ENCODE measurements at places on chromosomes 4 and X. TPM values are rescaled to one million over a fixed set of nuclear protein-coding genes. Genes with fewer than 3 reads are reported as not detected.

Gene FNIP2
- total RNA-seq: 56.6 TPM

Gene NPY5R
- total RNA-seq: not detected

Gene ZNF141
- total RNA-seq: 16.5 TPM

Gene SPACA5
- total RNA-seq: not detected

Gene NUDT10
- 0.34 TPM for total RNA-seq

Gene GRID2
- 0.16 TPM for total RNA-seq

Gene BEND2
- total RNA-seq: not detected

Gene REELD1
- total RNA-seq: 0.13 TPM

Gene MAP9
- total RNA-seq: 12.2 TPM

Gene TMPRSS11B
- not detected for total RNA-seq

Gene ZFX
- 50.7 TPM for total RNA-seq

Gene GABRG1
- total RNA-seq: not detected

Gene ACE2
- total RNA-seq: 2.0 TPM

Gene MAOA
- 159 TPM for total RNA-seq

Gene ENOPH1
- total RNA-seq: 34.0 TPM

Gene CLTRN
- 0.39 TPM for total RNA-seq

Gene UCP1
- total RNA-seq: not detected

Gene SSX4B
- not detected for total RNA-seq

Gene GPRASP3
- total RNA-seq: 5.6 TPM

Gene POU4F2
- not detected for total RNA-seq

Gene TMPRSS11E
- not detected for total RNA-seq

Gene MED12
- total RNA-seq: 37.0 TPM

Gene CYTL1
- total RNA-seq: 1.8 TPM

Gene ANAPC10
- 22.7 TPM for total RNA-seq

Gene SORBS2
- 50.8 TPM for total RNA-seq

Gene CYBB
- 142 TPM for total RNA-seq

Gene SLIT2
- 66.2 TPM for total RNA-seq

Measured in left lung (tissue), 14 donors.